ENCODE measurements at places on chromosomes 16 and 17.

DNA sequence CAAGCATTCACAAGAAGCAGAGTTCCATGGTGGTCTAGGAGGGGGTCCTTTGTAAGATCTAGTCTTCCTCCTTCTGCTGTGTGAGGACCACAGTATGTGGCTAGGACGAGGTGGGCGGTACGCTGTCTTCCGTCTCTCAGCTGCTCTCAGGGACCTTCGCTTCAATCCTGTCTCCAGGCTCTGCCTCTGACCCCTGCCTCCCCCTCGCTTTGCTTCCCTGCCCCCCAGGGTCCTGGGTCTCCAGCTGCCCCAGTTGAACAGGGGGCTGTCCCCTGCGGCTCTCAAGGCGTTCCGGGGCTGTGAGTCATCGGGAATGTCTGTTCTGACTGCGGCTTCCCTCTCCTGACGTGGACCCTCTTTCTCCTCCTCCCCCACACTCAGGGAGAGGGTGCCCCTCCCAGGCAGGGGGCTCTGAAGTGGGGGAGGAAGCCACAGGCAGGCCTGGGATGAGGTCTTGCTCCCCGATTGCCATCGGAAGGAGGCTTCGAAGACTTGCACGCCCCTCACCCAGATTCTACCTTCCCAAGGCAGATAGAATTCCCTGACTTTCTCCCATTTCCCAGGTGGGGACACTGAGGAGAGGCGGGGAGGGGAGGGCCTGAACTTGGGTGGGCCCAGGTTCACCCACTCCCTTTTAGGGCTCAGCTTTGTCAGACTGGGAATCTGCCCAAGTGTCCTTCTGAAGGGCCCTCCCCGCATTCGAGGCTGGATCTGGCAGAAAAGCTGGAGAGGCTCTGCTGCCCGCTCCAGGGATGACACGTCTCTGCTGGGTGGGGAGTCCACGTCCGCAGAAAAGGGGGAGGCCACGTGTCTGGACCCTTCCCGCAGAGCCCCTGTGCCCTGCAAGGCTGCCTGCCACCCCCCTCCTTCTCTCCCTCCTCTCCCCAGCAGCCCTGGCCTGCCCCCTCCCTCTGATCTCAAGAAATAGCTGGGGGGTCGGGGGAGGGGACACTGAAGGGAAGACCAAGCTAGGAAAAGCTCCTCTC is 9.1 kb upstream of the COL1A1 start:
- no peaks in the 10 kb centered on the region for H3K36me3 ChIP-seq
- H3K4me1 ChIP-seq: peaks cover 32% of the 10 kb centered on the region
- H3K27me3 ChIP-seq: peaks cover 6% of the 10 kb centered on the region
- DNase-seq: no peak
- H3K4me3 ChIP-seq: no peak overlapping the region

- no peak overlapping the region for H3K4me3 ChIP-seq
- H3K27me3 ChIP-seq: no peaks in the 10 kb centered on the region
- H3K36me3 ChIP-seq: no peaks in the 10 kb centered on the region
- H3K27ac ChIP-seq: no peak overlapping the region
- DNase-seq: peak; percentile 65
- H3K4me1 ChIP-seq: peaks cover 42% of the 10 kb centered on the region
Measured at GRCh38 chr16:57623251-57624043, 5.0 kb upstream of the ADGRG1 start.

GRCh38 chr17:6027342-6028024 is 42.7 kb upstream of the WSCD1 start:
- no peaks in the 10 kb centered on the region for H3K4me1 ChIP-seq
- no peaks in the 10 kb centered on the region for H3K36me3 ChIP-seq
- H3K27ac ChIP-seq: no peak overlapping the region
- H3K27me3 ChIP-seq: peaks cover 8% of the 10 kb centered on the region
- DNase-seq: no peak

- DNase-seq: no peak
- H3K36me3 ChIP-seq: peaks cover 49% of the 10 kb centered on the region
- H3K27me3 ChIP-seq: no peaks in the 10 kb centered on the region
- no peak overlapping the region for H3K27ac ChIP-seq
- peaks cover 76% of the 10 kb centered on the region for H3K4me1 ChIP-seq
Measured at GRCh38 chr16:11738742-11739544, 3.7 kb downstream of the TXNDC11 start.

All from lower lobe of right lung (tissue), 2 donors.